CD8-positive, alpha-beta memory T cell (primary cell): ENCODE measurements at places on chromosomes 2 and 18.

- H3K36me3 ChIP-seq = no peaks in the 10 kb centered on the region
- H3K27ac ChIP-seq = peak overlapping the region; percentile 43
- H3K27me3 ChIP-seq = no peaks in the 10 kb centered on the region
- DNase-seq = no peak
- peak overlapping the region; percentile 31 for H3K4me3 ChIP-seq
Observed at GRCh38 chr2:43127941-43128558, 98.4 kb downstream of the ZFP36L2 start.

- DNase-seq = no peak
- no peak overlapping the region for H3K27ac ChIP-seq
- H3K4me1 ChIP-seq = no peaks in the 10 kb centered on the region
Observed at GRCh38 chr2:175690113-175690837, 311.8 kb downstream of the LNPK start.

DNA sequence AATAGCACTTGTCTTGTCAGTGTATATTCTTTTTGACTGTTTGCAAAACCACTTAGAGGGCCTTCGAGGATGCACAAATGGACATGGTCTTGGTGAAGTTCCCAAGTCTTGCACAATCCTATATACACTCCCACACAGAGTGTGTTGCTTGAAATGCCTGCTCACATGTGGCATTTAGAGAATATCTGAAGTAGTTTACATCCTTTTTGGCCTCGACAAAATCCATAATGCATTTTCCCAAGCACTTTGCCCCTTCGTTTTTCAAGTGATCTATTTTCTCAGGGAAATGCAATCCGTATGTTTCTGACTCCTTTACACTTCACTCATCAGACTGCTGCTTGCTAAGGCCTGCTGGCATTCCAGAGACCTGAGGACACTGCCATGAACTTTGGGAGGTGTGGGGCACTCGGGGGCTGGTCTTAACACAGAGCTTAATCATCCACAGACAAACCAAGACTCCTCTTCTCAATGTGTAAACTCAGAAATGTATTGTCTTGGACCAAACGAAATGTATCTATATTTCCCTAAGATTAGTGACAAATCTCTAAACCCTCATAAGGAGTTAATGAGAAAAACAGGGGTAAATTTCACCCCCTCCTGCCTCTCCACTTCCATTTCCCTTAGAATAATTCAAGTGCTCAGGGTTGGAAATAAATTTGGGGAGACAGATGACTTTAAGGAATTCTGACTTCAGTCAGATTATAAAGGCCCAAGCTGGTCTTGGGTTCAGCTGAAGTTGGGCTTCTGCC is 219.3 kb upstream of the APCDD1 start:
- H3K36me3 ChIP-seq = no peaks in the 10 kb centered on the region
- no peaks in the 10 kb centered on the region for H3K4me1 ChIP-seq
- DNase-seq = no peak
- H3K27ac ChIP-seq = no peak overlapping the region

DNA sequence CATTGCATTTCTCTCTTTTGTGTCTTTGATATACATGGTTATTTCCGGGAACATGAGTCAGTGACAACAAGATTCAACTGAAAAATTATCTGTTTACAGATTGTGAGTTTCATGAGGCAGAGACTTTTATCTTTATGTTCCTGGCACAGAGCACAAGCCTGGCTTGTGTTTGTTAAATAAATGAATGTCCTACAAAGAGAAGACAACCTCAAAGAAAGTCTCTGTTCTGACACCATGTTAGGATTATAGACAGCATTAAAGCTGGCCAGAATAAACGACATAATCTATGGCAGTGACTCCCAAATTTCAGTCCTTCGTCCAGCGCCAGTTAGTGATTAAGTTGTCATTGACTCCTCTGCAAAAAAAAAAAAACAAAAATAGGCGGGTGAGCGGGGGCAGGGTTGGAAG is 97.4 kb upstream of the DNAJC10 start:
- no peak overlapping the region for H3K4me3 ChIP-seq
- no peaks in the 10 kb centered on the region for H3K27me3 ChIP-seq
- H3K4me1 ChIP-seq = no peaks in the 10 kb centered on the region
- no peaks in the 10 kb centered on the region for H3K36me3 ChIP-seq
- no peak for DNase-seq

DNA sequence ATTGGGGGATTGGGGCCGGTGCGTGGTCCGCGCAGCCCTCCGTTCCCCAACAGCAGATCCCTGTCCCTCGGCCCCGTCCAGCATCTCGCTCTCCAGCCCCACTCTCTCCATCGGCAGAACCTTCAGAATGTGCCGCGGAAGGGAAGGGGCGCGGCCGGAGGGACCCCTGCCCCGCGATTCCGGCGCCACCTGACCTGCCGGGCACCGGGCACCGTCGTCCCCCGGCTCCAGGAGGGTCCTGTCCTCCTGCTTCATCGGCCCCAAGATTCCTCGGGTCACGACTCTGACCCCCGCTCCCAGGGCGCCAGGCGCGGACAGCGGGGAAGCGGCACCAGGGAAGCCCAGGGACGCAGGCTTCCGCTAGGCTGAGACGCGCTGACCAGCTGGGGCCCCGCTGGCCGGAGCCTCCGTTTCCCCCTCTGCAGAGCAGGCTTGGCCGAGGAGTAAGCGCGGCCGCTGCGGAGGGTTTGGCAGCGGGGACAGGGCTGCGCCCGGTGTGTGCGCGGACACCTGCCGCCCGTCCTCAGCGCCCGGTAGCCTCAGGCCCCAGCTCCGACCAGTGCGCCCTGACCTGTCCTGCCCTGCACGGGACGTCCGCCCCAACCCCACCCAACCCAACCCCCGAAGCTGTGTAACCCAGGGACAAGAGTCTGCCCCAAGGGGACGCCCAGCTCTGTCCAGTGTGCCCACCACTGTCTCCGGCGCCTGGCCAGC is 16.8 kb upstream of the BOK start:
- H3K4me3 ChIP-seq = no peak overlapping the region
- H3K27me3 ChIP-seq = peaks cover 12% of the 10 kb centered on the region
- no peaks in the 10 kb centered on the region for H3K36me3 ChIP-seq
- no peak overlapping the region for H3K27ac ChIP-seq
- no peaks in the 10 kb centered on the region for H3K4me1 ChIP-seq

GRCh38 chr2:150594299-150594698 is 106.8 kb upstream of the RND3 start:
- no peak for DNase-seq
- H3K36me3 ChIP-seq = no peaks in the 10 kb centered on the region
- H3K27me3 ChIP-seq = no peaks in the 10 kb centered on the region
- no peak overlapping the region for H3K27ac ChIP-seq

DNA sequence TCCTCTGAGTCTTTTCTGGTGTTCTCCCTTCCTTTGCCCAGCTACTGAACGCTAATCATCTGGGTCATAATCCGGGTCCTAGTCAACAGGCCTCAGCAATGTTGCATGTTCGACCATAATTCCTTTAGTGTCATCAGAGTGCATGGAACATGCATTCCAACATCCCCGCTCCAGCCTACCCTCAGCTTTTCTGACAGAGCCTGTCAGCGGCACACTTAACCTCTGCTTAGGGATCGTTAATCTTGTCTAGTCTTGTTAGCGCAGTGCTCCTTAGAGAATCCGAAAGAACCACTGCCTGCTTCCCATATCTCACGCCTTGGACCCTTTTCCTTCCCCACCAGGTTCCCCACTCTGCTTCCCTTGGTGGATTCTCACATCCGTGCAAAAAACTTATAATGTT is 767.9 kb upstream of the ID2 start:
- no peaks in the 10 kb centered on the region for H3K4me1 ChIP-seq
- no peaks in the 10 kb centered on the region for H3K36me3 ChIP-seq
- no peak overlapping the region for H3K27ac ChIP-seq
- no peak overlapping the region for H3K4me3 ChIP-seq
- no peak for DNase-seq
- H3K27me3 ChIP-seq = no peaks in the 10 kb centered on the region

- H3K4me1 ChIP-seq = no peaks in the 10 kb centered on the region
- no peak overlapping the region for H3K4me3 ChIP-seq
- no peaks in the 10 kb centered on the region for H3K27me3 ChIP-seq
- DNase-seq = no peak
- no peaks in the 10 kb centered on the region for H3K36me3 ChIP-seq
- no peak overlapping the region for H3K27ac ChIP-seq
Observed at GRCh38 chr2:111638274-111638877, 245.6 kb downstream of the ANAPC1 start.

- no peak overlapping the region for H3K4me3 ChIP-seq
- DNase-seq = no peak
- H3K36me3 ChIP-seq = peaks cover 5% of the 10 kb centered on the region
- H3K27ac ChIP-seq = no peak overlapping the region
- no peaks in the 10 kb centered on the region for H3K27me3 ChIP-seq
- peaks cover 23% of the 10 kb centered on the region for H3K4me1 ChIP-seq
Observed at GRCh38 chr2:3572620-3573019, 2.4 kb upstream of the RPS7 start.

DNA sequence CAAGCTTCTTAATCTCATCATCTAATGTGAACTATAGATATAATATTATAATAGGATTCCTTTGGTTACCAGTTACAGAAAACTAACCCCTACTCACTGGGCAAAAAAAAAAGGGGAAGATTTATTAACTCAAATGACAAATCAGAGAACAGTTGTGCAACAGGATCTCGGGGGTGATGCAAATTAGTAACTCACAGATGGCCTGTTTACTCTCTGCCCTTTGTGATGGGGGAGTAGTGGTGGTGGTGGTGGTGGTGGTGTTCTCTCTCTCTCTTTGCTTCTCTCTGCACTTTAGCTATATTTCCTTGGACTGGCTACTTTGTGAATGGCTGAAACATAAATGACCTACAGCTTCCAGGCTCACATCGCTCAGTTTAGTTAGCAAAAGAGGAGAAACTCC is 59.0 kb downstream of the TMEM247 start:
- H3K27ac ChIP-seq = no peak overlapping the region
- no peaks in the 10 kb centered on the region for H3K36me3 ChIP-seq
- no peak for DNase-seq
- peaks cover 63% of the 10 kb centered on the region for H3K4me1 ChIP-seq

GRCh38 chr18:46720092-46720491 is 36.8 kb downstream of the ST8SIA5 start:
- H3K27me3 ChIP-seq = no peaks in the 10 kb centered on the region
- H3K36me3 ChIP-seq = no peaks in the 10 kb centered on the region
- no peaks in the 10 kb centered on the region for H3K4me1 ChIP-seq
- no peak for DNase-seq
- H3K27ac ChIP-seq = no peak overlapping the region
- H3K4me3 ChIP-seq = no peak overlapping the region

DNA sequence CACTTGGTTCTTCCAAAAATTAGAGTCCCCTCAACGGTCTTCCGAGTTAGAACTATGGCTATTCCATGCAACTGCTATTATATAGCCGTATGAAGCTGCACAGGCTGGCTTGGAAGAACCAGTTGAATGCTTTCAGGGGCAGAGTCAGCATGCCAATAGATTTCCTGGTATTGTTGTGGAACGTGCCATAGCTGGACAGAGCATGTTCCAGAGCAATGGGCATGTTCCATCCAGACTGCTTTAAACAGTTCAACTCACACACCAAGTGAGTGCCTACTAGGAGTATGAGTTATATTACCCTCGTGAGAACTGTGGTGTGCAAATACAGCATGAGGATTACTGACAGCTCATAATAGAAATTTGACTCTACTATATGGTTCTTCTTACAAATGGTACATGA is 682.0 kb downstream of the SATB2 start:
- H3K4me3 ChIP-seq = no peak overlapping the region
- H3K27me3 ChIP-seq = no peaks in the 10 kb centered on the region
- no peaks in the 10 kb centered on the region for H3K36me3 ChIP-seq
- DNase-seq = no peak
- H3K4me1 ChIP-seq = no peaks in the 10 kb centered on the region

- H3K4me1 ChIP-seq = no peaks in the 10 kb centered on the region
- no peak overlapping the region for H3K4me3 ChIP-seq
- no peak for DNase-seq
- H3K36me3 ChIP-seq = no peaks in the 10 kb centered on the region
- H3K27me3 ChIP-seq = no peaks in the 10 kb centered on the region
- no peak overlapping the region for H3K27ac ChIP-seq
Observed at GRCh38 chr2:199895406-199895805, 15.7 kb upstream of the C2orf69 start.

GRCh38 chr2:53969285-53969967 is 1.4 kb downstream of the PSME4 start:
- peak overlapping the region; percentile 92 for H3K27ac ChIP-seq
- DNase-seq = no peak
- H3K36me3 ChIP-seq = no peaks in the 10 kb centered on the region
- H3K4me3 ChIP-seq = peak overlapping the region; percentile 87
- peaks cover 48% of the 10 kb centered on the region for H3K4me1 ChIP-seq

DNA sequence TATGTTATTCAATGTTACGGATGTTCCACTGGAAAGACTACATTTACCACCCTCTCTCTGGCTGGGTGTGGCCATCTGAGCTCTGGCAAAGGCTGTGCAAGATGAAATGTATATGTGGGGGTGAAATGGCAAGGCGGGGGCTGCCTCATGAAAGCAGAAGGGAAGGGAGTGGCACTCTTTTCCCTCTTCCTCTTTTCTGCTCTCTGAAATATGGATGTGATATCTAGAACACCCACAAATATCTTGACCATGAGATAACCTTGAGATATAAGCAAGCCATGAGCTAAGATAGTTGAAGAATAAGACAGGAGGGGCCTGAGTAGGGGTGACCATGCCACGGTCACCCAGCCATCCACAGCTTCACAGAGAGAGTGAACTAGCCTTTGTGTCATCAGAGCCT is 367.8 kb upstream of the ID2 start:
- no peaks in the 10 kb centered on the region for H3K36me3 ChIP-seq
- peaks cover 51% of the 10 kb centered on the region for H3K4me1 ChIP-seq
- no peaks in the 10 kb centered on the region for H3K27me3 ChIP-seq
- DNase-seq = no peak
- no peak overlapping the region for H3K4me3 ChIP-seq

- no peaks in the 10 kb centered on the region for H3K4me1 ChIP-seq
- no peaks in the 10 kb centered on the region for H3K36me3 ChIP-seq
- no peak overlapping the region for H3K27ac ChIP-seq
- H3K4me3 ChIP-seq = no peak overlapping the region
Observed at GRCh38 chr18:46429649-46430224, 227.3 kb downstream of the LOXHD1 start.

DNA sequence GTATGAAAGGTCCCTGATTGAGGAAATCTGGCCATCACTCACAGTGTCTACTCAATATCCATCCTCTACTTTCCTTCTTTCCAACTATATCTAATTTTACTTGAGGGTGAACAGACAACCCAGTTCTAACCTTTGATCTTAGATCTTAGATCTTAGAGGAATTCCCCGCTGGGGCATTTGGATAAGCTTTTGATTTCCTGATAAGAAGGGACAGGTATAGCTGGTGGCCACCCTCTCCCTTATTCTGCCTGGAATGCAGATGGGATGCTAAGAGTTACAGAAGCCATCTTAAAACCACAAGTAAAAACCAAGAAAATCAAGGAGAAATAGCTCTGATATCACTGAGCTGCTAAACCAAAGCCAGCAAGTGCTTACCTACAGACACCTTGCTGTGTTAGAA is 77.2 kb upstream of the ACSL3 start:
- no peaks in the 10 kb centered on the region for H3K4me1 ChIP-seq
- DNase-seq = no peak
- H3K36me3 ChIP-seq = no peaks in the 10 kb centered on the region

GRCh38 chr2:204453730-204454167 is 91.5 kb upstream of the PARD3B start:
- no peaks in the 10 kb centered on the region for H3K4me1 ChIP-seq
- no peak overlapping the region for H3K4me3 ChIP-seq
- no peaks in the 10 kb centered on the region for H3K36me3 ChIP-seq
- no peaks in the 10 kb centered on the region for H3K27me3 ChIP-seq

- no peaks in the 10 kb centered on the region for H3K4me1 ChIP-seq
- no peak overlapping the region for H3K27ac ChIP-seq
- H3K27me3 ChIP-seq = no peaks in the 10 kb centered on the region
Observed at GRCh38 chr18:54918060-54918459, 41.2 kb downstream of the CCDC68 start.

- H3K4me1 ChIP-seq = no peaks in the 10 kb centered on the region
- H3K27me3 ChIP-seq = no peaks in the 10 kb centered on the region
Observed at GRCh38 chr2:8276026-8276425, 405.8 kb upstream of the ID2 start.
